ENCODE measurements at places on chromosomes 1 and 21. TPM values are rescaled to one million over a fixed set of nuclear protein-coding genes. Genes with fewer than 3 reads are reported as not detected.
A peak's percentile ranks its signal among the peaks of the same experiment; 100 is the strongest.

DNA sequence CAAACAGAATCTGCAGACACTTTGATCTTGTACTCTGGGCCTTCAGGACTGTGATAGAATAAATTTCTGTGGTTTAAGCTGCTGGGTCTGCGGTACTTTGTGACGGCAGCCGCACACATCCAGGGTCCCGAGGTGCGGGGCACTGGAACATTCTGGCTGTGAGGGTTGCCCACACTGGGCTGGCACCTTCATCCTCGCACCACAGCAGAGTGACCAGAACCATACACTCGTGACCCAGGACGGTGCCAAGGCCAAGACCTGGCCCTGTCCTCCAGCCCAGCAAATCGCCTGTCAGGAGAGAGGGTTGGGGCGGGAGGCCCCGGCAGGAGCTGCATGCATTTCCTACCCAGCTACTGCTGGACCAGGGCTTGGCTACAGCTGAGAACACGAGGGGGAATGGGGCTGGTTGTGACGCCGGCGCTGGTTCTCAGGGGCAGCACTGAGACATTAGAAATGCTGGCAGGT lies 2.6 kb upstream of the FTCD start:
- no peak for DNase-seq

- no peak for DNase-seq
Measured at GRCh38 chr1:93778457-93778856, 96.8 kb upstream of the BCAR3 start.

- peak; percentile 77 for DNase-seq
Measured at GRCh38 chr1:228459091-228459993, 27.8 kb upstream of the RNF187 start.

DNA sequence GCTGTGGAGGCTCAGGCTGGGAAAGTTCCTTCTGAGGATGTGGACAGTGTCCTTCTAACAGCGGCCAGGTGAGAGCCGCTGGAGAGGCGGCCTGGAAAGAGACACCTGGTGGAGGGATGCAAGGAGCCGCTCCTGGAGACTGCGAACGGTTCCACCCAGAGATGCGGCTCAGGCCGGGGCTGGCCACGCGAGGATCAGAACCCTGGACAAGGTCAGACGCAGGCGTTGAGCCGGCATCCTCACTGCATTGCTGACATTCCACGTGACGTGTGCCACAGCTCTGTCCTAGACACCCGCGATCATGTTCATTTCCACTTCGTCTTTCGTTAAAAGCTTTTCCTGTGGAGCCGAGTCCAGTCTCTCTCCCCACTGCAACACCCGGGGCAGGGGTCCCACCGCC lies 28.8 kb downstream of the CFAP74 start:
- DNase-seq: no peak

GRCh38 chr1:243253926-243254232 lies 1.2 kb downstream of the CEP170 start:
- no peak for DNase-seq

DNA sequence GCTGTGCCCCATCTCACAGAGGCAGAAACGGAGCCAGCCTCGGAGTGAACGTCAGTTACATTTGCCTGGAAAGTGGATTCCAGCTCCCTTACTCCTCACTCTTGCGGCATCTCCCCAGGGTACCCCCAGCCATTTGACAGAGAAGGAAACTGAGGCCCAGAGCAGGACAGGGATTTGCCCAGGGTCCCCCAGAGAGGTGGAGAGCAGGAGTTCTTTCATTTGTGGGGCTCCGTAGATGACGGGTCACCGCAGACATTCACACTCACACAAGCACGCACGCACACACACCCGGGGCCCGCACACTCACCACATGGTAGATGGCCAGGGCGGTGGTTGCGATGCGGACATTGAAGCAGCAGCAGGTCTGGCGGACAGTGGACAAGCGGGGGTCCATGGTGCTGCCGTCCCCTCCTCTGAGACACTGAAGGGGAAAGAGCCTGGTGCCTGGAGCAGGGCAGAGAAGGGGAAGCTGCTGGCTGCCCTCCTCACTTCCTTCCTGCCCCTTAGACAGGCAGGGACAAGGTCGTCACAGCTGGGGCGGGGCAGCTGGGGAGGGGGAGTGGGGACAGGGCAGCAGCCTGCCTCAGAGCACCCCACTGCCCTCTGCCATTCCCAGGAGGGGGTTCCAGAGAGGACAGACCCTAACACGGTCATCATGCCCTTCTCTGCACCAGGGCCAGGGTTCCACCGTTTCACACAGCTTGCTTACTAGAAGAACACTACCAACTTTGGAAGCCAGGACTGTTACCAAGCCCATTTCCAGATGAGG lies at the start of gene LAPTM5:
TSS of gene LAPTM5 (minus strand) at position 423 of the 769 bp plus-strand sequence. CDS start at position 394, 29 bp downstream.
- peak; percentile 52 for DNase-seq

GRCh38 chr1:237211031-237211430 lies 169.0 kb downstream of the RYR2 start:
- no peak for DNase-seq

- DNase-seq: peak; percentile 39
Measured at GRCh38 chr1:231106347-231106746, 55.5 kb upstream of the TRIM67 start.

DNA sequence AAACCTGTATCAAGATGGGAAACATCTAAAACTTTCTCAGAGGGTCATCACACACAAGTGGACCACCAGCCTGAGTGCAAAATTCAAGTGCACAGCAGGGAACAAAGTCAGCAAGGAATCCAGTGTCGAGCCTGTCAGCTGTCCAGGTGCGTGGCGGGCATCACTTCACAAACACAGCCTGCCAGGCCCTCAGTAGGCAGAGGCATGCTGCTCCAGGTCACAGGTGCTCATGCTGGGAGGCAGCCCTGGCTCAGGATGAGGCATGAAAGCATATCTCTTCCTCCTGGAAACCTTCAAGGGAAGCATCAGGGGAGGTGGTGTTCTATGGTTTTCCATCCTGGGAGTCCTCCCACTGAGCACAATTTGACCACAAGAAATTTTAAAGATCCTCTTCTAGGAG lies 6.3 kb downstream of the CD2 start:
- DNase-seq: no peak

DNA sequence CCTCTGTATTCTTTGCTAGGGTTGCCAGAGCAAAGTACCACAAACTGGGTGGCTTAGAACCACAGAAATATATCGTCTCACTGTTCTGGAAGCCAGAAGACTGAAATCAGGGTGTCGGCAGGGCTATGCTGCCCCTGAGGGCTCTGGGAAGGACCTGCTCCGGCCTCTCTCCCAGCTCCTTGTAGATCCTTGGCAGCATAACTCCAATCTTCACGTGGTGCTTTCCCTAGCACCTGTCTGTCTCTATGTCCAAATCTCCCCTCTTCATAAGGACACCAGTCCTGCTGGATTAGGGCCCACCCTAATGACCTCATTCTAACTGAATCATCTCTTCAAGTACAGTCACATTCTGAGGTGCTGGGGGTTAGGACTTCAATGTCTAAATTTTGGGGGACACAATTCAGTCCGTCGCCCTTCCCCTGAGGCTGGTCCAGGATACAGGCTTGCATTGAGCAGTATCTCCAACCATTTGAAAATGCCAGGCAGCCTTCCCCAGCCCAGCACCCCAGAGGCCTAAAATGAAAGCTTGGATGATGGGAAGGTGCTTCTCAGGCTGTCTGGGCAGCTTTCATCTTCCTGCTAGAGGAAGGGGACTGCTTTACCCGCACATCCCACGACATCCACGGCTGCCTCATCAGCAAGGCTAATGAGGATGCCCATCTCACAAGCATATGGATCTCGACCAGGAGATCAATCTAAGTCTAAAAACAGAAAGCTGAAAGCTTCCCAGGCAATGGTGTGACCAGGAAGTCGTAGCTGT lies 24.7 kb downstream of the TRIM67 start:
- no peak for DNase-seq

DNA sequence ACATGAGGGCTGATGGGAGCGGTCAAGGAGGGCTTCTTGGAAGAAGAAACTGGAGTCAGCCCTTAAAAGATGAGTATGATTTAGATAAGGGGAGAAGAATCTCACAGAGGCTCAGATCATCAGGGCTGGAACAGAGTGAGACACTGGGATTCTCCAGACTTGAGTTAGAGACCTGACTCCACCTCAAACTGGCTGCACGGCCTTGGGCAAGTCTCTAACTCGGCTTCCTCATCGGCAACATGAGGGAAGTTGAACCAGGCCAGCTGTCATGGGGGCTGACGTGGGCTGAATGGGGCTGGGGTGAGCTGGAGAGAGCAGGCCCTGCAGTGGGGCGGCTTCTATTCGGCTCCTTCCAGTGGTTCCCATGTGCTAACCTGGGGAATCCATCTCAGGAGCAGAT lies 2.5 kb downstream of the C1QC start:
- no peak for DNase-seq

DNA sequence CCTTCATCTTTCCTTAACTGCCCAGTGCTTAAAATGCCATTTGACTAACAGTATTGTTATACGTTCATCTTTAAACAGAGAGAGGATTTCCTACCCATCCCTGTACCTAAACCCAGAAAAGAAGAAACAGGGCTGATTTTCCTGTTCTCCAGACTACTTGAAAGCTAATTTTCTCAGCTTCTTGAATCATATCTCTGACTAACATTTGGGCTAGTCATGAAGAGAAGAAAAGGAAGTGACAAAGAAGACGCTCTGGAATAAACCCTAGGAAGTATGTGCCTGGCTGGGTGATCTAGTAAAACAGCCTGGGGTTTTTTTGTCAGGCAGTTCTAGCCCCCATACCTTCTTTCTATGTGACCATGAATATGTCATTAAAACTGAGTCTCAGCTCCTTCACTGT lies 44.8 kb upstream of the SGIP1 start:
- DNase-seq: no peak

- no peak for DNase-seq
Measured at GRCh38 chr1:25872713-25873112, 2.8 kb downstream of the PAQR7 start.

DNA sequence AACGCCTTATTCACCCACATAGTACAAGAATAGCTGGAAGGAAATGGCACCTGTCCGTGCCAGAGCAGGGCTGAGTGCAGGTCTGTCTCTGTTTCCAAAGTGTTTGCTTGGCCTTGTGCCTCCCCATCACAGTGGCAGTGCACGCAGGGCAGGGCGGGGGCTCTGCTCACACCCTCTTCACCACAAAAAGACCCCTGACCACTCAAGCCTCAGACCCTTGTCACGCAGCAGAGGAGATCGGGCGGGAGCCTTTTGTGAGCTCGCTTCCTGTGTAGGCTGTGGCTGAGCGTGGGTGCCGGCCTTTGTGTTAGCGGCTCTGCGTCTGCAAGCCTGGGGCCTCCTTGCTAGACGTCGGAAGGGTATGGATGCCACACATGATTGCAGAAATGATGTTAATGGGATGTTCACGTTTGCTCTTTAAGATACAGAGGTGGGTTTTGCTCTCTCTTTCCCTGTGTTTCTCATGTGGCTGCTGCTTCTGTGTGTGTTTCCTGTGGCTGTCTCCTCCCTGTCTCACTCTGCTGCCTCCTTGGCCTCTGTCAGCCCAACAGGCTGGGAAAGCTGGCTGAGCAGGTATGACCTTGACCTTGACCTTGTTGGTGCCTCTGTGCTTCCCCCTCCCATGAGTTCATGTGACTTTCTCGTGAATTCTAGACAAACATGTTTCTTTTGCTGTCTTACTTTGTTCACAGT lies 45.4 kb downstream of the S100B start:
- peak; percentile 50 for DNase-seq

- no peak for DNase-seq
Measured at GRCh38 chr1:162632698-162633080, 425 bp downstream of the DDR2 start.

GRCh38 chr1:26363549-26364448 lies 8.8 kb downstream of the ZNF683 start:
- peak; percentile 66 for DNase-seq

DNA sequence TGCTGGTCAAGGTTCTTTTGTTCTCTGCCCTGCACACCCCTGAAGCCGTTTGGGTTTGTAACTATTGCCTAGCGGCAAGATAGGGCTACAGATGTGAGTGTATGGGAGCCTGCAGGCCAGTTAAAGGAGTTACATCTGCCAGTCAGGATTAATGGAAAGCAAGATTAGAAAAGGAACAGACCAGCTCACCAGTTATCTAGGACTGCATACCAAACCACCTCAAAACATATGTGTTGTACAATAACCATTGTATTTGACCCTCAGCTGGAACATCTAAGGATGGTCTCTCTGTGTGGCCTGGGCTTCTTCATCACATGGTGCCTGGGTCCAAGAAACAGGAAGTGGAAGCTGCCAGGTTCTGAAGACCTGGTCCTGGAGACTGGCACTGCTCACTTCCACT lies 52.5 kb upstream of the FBXO28 start:
- DNase-seq: no peak

GRCh38 chr1:229537894-229538293 lies 20.6 kb downstream of the ABCB10 start:
- no peak for DNase-seq

DNA sequence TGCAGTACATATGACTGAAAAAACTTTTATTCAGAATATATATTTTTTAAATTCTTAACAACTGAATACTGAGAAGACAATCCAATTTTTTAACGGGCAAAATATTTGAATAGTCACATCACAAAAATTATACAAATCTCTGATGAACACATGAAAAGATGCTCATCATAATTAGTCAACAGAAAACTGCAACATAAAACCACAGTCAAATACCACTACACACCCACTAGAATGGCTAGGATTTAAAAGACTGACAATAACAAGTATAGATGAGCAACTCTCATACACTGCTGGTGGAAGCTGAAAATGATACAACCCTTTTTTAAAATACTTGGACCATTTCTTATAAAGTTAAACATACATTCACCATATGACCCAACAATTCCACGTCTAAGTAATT lies 87.7 kb upstream of the TNFSF4 start:
- no peak for DNase-seq

- DNase-seq: peak; percentile 94
Measured at GRCh38 chr1:32205401-32206370, at the start of gene IQCC. IQCC (plus strand) TSS chr1:32205671; CDS start chr1:32205682, 11 bp downstream.

GRCh38 chr1:221118176-221118937 lies 239.1 kb downstream of the HLX start:
- DNase-seq: no peak

Gene SPATA45
- not detected for polyA plus RNA-seq

Gene C1orf21
- polyA plus RNA-seq: 168 TPM

Gene CIART
- 24.6 TPM for polyA plus RNA-seq

Gene PTGER3
- 1.7 TPM for polyA plus RNA-seq

Gene S100A9
- polyA plus RNA-seq: 228 TPM

Gene SASS6
- 1.1 TPM for polyA plus RNA-seq

Gene CCDC30
- 2.9 TPM for polyA plus RNA-seq

Gene RNU1-1
- polyA plus RNA-seq: not detected

Gene SH2D5
- 0.07 TPM for polyA plus RNA-seq

Gene RALGPS2
- 2.5 TPM for polyA plus RNA-seq

Gene PRR9
- not detected for polyA plus RNA-seq

Gene LSM10
- polyA plus RNA-seq: 39.9 TPM

Gene ARHGEF11
- 20.7 TPM for polyA plus RNA-seq

Gene SEMA4A
- 3.1 TPM for polyA plus RNA-seq

Gene PRAMEF15
- polyA plus RNA-seq: not detected

Gene ZNF593OS
- 0.88 TPM for polyA plus RNA-seq

Gene WDR26
- polyA plus RNA-seq: 36.5 TPM

Gene SLC1A7
- 0.16 TPM for polyA plus RNA-seq

Gene HES3
- not detected for polyA plus RNA-seq

Gene LPAR3
- 0.16 TPM for polyA plus RNA-seq

Gene SPSB1
- 12.9 TPM for polyA plus RNA-seq

Gene SPRR5
- polyA plus RNA-seq: not detected

Gene KRTAP21-2
- polyA plus RNA-seq: not detected

Data from adrenal gland (tissue), 19 donors.